ENCODE measurements at places on chromosomes 5 and 9. TPM values are rescaled to one million over a fixed set of nuclear protein-coding genes. Genes with fewer than 3 reads are reported as not detected.

PLK2 gene
- total RNA-seq: 34.9 TPM

ANKRD20A1 gene
- 3.0 TPM for total RNA-seq

DNAJA1 gene
- 96.7 TPM for total RNA-seq

HMCN2 gene
- 1.8 TPM for total RNA-seq

REEP2 gene
- 7.6 TPM for total RNA-seq

TRIM14 gene
- 44.4 TPM for total RNA-seq

PLAC8L1 gene
- total RNA-seq: not detected

CNTNAP3B gene
- 2.6 TPM for total RNA-seq

SPAG8 gene
- total RNA-seq: 4.6 TPM

CAMK2A gene
- 5.0 TPM for total RNA-seq

TLE1 gene
- 70.1 TPM for total RNA-seq

ALDOB gene
- total RNA-seq: 265 TPM

CDH18 gene
- total RNA-seq: 0.32 TPM

ORM2 gene
- 2.8 TPM for total RNA-seq

GNA14 gene
- total RNA-seq: 11.3 TPM

NR4A3 gene
- total RNA-seq: 7.5 TPM
